ENCODE measurements at places on chromosomes 6 and 20.

- no peak for DNase-seq
Measured at GRCh38 chr20:49340161-49340966, 62.5 kb upstream of the ZNFX1 start.

GRCh38 chr6:152474354-152474753, 162.8 kb downstream of the SYNE1 start:
- no peak for DNase-seq

DNA sequence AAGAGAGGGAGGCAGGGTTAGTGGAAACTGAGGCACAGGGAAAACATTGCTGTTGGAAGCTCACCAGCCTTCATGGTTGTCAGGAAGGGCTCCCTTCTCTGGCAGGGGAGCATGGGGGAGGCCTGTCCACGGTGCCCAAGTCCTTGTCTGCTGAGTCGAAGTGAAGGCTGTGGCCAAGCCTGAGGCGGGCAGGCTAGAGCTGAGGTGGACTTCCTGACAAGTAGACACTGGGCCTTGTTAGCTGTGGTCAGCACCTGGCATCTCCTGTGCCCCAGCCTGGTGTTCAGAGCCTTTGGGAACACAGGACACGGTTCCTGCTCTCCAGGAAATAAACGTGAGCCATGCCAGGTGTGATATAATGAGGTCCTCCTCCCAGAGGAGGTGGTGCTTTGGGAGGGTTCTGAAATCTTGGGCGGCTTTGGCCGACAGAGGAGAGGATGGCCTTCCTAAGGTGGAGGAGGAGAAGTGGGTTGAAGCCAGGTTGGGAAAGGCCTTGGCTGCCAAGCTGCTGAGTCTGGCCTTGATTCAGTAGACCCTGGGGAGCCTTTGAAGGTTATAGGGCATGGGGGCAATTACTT, 138.4 kb upstream of the RNF24 start:
- peak; percentile 29 for DNase-seq

DNA sequence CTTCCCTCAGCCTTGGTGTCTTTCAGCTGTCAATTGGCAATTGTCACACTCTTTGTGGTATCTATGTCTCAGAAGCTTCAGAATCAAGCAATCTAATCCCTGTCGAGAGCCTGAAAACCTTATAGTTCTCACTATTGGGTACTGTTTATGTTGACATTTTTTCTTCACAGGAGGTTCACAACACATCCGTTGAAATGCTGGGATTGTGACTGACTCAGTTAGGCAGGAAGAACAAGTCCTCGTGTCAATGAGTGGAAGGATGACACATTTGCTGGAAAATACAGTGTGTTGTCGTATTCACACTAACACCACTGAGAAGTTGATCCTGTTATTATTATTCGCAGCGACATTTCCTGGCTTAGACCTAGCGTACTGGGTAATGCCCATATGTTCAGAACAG, 163.9 kb upstream of the CITED2 start:
- DNase-seq, result no peak

- no peak for DNase-seq
Measured at GRCh38 chr20:25324412-25324811, 66.2 kb downstream of the ABHD12 start.

DNA sequence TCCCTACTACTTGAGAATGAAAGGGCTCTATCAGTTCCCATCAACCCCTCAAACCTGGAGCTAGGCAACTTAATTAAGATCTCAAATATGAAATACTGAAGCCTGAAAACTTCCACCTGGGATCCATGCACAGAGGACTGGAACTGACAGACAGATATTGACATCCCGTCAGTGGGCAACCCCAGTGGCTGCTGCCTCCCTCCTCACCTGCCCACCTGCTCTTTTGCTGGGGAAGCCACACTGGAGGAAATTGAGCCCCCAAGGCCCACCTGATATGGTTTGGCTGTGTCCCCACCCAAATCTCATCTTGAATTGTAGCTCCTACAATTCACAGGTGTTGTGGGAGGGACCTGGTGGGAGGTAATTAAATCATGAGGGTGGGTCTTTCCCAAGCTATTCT, 192.8 kb downstream of the LRFN2 start:
- no peak for DNase-seq

DNA sequence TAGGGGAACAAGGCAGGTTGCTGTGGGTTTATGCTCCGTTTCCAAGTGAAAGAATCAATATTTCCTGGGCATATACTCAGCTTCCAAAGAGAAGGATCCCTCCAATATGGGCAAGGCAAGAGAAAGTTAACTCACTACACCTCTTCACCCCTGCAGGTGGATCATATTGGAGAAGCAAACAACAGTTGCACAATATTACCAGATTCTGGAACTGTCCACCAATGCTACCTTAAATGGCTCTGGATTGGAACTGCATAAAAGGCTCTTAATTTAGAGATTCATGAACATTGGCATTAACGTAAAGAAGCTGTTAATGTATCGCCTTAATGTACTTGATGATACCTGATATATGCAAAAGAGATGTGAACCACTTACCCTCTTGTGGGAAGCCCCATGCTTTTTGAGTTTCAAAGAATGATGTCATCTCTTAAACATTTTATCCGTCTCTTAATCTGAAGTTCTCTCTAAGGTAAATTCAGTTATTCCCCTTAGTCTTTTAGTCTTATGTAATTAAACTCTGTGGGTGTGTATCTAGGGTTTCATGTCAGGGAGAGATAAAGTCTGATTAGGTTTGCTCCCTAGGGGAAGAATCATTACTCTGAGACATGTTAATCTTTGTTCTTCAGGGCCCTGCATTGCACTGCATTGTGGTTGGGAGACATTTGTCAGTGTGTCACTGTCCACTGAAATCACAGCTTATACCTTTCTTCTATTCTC, 99.5 kb downstream of the PHACTR1 start:
- DNase-seq, result no peak

GRCh38 chr20:60057866-60058807, 99.9 kb downstream of the CDH26 start:
- peak; percentile 81 for DNase-seq

- DNase-seq, result no peak
Measured at GRCh38 chr6:635233-635632, 21.7 kb downstream of the HUS1B start.

DNA sequence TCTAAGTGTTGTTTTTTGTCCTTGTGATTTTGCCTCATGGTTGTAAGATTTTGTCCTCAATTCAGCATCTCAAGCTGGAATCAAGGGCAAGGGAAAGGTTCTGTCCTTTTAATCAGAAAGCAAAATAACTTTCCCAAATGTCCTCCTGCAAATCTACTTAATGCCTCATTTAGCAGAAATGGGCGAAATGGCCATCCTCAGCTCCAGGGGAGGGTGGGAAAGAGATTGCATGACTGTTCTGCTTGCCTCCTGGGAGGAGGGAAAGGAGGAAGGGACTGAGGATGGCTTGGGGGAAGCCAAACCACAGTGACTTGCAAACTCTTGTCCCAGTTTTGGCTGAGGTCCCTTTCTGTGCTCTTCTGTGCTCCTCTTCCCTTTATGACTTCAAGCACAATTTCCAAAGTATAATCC, 43.4 kb downstream of the TNFAIP3 start:
- no peak for DNase-seq

GRCh38 chr20:1735417-1736089, 78.0 kb upstream of the SIRPG start:
- no peak for DNase-seq
